Retinal pigment epithelial cell (primary cell): ENCODE measurements at places on chromosomes 5 and 9.

DNA sequence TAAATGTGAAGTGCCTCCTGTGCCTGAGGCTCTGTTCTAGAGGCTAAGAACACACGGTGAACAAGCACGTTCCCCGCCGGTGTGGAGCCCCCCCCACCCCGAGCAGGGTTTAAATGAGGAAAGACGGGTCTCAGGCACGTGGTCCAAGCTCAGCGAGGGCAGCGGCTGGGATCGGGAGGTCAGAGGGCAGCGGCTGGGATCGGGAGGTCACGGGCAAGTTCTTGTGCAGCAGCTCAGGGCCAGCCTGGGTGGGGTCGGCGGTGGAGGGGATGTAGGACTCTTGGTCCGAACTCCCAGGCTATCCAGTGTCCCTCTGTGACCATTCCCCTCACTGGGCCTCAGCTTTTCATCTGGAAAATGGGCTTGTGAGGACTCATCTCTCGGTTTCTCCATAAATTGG is 2.7 kb upstream of the GBGT1 start:
- DNase-seq = no peak

- DNase-seq = no peak
Measured at GRCh38 chr5:154146409-154146808, 44.1 kb upstream of the GALNT10 start.

DNA sequence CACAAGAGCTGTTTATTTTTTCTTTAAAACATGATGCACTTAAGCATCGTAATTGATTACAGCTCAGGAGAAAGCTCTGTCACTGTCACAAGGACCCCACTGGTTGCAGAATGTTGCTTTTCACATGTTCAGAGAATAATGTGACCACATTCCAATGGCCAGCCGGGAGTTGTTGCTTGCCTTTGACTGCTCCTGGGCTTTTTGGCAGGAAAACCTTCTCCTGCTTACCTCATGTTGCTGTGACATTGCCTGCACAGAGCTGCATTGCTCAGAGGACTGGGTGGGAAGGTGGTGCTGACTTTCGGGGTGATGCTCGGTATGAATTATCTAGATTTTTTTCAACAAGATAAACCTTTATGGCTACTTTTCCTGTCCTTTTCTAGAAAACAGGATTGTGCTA is 88.2 kb downstream of the PALM2AKAP2 start:
- DNase-seq = no peak

DNA sequence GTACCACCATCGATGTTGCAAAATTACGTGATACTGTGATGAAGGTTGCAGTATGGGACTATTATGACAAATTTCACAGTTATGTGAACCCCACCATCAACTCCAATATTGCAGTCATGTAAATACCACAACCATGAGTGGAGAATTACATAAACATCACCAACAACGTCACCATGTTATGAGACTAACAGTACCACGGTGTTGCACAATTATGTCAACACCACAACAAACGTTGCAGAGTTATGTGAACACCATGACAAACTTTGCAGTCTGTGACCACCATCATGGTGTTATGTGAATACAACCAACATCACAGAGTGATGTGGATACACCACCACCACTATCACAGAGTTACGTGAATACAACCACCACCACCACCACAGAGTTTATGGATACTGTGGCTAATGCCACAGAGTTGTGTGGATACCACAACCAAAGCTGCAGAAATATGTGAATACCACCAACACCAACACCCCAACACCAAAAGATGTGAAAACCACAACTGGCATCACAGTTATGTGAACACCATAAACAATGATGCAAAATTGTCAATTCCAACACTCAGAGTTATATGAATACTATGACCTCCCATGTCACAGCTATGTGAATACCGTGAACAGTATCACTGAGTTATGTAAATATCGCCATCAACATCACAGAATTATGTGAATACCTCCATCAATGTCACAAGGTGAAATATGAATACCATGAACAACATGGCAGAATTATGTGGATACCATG is 62.4 kb downstream of the SHC3 start:
- DNase-seq = no peak

GRCh38 chr5:140546851-140547507 is 483 bp upstream of the EIF4EBP3 start:
- DNase-seq = no peak

- no peak for DNase-seq
Measured at GRCh38 chr5:76175821-76176403, 92.7 kb downstream of the SV2C start.

DNA sequence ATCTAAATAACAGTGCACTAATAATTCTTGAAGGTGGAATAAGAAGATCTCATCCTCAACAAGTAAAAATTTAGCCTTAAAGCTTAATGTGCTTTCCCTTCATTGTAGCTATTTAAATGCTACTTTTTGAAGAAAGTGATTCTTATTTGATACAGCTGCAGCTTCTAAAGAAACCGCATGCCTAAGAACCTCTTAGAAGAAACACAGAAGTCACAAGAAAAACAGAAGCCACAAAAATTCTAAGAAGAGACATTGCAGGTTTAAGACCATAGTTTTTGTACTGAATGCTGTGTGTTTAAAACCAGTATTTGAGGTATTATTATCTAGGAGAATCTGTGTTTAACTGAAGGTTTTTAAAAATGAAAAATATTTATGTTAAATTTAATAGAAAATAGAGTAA is 68.3 kb downstream of the PPIP5K2 start:
- DNase-seq = no peak

- DNase-seq = no peak
Measured at GRCh38 chr5:22604711-22605110, 248.4 kb downstream of the CDH12 start.

DNA sequence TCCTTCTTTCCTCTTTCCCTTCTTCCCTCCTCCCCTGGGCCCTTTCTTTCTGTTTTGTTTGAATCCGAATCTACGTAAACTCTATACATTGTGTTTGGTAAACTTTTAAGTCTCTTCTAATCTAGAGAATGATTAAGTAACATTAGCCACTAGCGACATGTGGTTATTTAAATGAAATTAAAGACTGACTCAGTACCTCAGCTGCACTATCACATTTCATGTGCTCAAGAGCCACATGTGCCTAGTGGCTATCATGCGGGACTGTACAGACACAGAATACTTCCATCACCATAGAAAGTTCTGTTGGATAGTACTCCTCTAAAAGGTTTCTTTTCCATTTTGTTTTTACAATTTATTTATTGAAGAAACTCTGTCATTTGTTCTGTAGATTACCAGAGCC is 29.0 kb downstream of the DCTN4 start:
- DNase-seq = no peak

- DNase-seq = no peak
Measured at GRCh38 chr5:73197637-73198257, 24.8 kb downstream of the TMEM174 start.

DNA sequence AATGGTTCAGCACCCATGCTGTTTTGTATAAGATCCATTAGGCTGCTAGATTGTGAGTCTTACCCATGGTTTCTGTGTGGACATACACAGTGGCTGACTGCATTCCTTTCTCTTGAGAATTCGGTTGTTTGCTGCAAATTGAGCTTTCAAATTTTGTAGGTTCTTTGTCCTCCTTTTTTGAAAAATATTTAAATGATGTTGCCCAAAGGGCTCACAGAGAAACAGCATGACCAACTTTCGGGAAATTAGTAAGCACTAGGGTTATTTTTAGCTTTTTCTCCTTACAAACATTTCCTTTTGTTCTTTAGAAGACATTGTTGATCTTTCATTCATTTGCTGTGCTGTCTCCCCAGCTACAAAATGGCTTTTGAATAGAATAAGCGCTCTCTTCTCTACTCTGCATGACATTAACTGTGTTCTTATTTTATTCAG is 79.4 kb downstream of the NLN start:
- DNase-seq = no peak

DNA sequence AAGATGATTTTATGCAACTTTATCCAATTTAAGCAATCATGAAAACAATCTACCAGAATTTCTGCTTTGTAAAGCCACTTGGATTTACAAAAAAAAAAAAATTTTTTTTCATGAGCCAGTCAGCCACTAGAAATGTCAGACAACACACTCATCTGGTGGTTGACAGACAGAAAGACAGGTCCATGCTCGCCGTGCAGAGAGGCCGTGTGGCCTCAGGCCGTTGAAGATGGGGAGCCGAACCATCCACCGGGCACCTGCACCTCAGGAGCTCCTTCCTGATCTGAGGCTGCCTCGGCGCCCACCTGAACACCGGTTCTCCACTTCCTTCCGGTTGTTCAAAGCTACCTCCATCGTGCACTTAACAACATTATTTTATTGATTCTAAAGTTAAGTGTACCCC is 138.0 kb upstream of the IRX4 start:
- DNase-seq = no peak

GRCh38 chr9:118094387-118094786 is 390.2 kb downstream of the TLR4 start:
- DNase-seq = no peak

DNA sequence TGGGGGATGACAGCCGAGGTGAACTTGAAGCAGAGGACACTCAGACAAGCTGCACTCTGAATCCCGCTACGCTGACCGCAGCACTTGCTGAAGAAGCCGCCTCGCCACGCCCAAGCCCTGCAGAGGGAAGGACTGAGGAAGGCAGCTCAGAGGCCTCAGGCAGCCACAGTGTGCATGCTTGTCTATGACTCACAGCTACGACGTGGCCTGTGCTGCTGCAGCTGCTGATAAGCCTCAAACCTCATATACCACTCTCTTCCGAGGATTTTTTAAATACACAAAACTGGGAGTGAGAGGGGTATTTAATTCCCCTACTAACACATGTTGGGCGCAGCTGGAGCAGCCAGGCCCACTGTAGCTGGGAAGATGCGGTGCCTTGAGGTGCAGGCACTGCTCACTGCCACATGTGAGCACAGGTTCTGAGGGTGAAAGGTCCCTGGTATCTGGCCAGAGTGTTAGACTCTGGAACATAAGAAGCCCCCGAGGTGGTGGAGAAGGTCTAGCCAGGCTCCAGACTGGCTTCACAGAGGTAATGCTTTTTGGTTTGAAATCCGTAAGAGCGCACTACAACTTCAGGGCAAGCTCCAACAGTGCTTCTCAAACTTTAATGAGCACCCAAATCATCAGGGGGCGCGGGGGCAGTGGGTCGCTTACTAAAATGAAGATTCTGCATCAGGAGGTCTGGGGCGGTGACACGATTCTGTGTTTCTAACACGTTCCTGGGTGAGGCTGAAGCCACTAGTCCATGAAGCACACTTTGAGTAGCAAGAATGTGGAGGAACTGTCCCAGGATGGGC is 196.8 kb downstream of the AUH start:
- DNase-seq = peak; percentile 83

DNA sequence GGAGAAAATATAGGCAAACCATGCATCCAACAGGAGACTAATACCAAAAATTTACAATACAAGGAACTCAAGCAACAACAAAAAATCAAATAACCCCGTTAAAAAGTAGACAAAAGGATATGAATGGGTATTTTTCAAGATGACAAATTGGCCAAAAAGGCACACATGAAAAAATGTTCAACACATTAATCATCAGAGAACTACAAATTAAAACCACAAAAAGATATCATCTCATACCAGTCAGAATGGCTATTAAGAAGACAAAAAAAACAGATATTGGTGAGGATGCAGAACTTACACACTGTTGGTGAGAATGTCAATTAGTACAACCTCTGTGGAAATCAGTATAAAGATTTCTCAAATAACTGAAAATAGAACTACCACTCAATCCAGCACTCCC is 35.0 kb downstream of the TEX10 start:
- DNase-seq = no peak
